NCI-H526 treated with DMSO at 0.1 percent for 48 hours (cell line): ENCODE measurements at places on chromosomes 2 and 18.
A peak's percentile ranks its signal among the peaks of the same experiment; 100 is the strongest.

GRCh38 chr2:218024871-218025270, 22.1 kb upstream of the TNS1 start:
- no peak for DNase-seq

GRCh38 chr18:49778826-49779465, 34.4 kb downstream of the ACAA2 start:
- no peak for DNase-seq

DNA sequence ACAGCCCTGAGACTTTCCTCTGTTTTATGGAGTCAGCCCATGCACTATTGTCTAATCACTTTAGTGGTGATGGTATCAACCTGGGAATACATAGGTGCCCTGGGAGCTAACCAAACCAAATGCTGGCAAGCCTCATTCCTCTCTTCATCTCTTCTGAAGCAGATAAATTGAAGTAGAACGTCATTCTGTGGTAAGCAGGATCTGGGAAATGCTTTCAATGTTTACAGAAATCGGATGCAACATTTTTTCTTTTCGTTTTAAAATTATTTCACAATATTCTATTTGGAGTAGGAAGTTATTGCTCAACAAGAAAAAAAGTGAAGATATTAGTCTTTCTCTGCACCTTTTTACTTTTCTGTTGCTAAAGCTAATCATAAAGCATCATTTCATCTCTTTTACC, 114.2 kb downstream of the RBMS1 start:
- no peak for DNase-seq

DNA sequence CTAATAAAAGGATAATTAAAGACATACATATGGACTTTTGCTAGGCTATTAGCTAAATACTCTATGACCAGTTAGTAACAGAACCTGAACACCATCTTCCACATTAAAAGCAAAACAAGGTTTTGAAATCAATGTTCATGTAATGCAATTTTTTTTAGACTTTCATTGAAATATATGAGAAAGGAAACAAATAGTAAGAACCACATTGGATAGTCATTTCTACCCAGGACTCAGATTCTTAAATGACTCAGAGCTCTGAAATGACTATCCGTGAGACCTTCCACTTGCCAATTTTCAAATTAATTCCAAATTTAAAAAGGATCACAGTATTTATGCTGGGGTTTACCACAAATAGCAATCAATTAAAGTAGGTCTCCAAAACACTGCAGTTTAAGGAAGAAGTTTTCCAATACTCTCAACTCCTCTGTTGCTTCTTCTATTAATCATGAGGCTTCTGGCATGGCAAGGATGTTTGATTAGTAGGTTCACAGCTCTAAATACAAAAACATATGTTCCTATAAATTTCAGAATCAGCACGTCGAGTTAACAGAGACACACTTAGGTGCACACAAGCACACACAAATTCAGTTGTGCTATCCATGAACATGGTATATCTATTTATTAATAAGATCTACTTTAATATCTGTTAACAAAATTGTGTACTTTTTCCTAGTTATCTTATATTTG, 841.0 kb downstream of the RNF144A start:
- no peak for DNase-seq

GRCh38 chr2:151669585-151670081, 64.6 kb downstream of the NEB start:
- DNase-seq: no peak

GRCh38 chr2:95730813-95731212, 139.0 kb downstream of the TRIM43 start:
- DNase-seq: no peak

DNA sequence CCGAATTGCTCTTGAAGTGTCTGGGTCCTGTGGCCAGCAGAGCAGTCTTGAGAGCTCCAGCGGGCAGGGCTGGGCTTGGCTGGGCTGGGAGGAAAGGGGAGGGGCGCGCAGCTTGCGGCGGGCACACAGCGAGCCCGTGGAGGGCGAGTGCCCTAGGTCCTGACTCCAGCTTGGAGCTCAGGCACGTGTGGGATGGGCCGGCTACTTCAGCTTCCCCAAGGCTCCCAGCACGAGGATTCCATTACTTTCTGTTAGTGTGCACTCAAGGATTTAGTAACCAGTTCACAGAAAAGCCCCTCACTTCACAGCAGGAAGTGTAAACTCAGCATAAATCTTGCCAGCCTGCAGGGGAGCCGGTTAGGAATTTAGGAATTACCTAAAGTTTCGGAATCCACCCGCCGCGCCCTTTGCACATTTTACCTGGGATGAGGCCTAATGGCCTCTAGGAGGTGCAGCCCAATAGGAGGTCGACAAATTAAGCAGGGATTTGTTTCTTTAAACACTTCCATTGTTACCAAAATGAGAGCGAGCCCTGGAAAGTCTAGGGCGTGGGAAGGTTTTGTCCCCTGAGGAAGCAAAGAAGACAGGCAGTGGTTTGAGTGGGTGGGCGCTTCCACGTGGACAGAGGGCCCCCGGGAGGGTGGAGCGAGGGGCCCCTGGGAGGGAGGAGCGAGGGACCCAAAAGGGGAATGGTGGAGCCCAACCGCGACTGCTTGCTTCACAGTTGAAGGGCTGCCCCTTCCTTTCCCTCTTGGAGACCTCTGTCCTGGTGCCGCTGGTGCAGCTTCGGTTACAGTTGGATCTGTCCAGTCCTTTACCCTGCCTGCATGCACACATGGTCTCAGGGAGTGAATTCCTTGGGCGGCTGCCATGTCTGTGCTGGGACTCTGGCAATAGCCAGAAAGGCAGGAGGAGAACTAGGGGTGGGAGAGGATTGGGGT, 93.3 kb downstream of the CTAGE1 start:
- no peak for DNase-seq

DNA sequence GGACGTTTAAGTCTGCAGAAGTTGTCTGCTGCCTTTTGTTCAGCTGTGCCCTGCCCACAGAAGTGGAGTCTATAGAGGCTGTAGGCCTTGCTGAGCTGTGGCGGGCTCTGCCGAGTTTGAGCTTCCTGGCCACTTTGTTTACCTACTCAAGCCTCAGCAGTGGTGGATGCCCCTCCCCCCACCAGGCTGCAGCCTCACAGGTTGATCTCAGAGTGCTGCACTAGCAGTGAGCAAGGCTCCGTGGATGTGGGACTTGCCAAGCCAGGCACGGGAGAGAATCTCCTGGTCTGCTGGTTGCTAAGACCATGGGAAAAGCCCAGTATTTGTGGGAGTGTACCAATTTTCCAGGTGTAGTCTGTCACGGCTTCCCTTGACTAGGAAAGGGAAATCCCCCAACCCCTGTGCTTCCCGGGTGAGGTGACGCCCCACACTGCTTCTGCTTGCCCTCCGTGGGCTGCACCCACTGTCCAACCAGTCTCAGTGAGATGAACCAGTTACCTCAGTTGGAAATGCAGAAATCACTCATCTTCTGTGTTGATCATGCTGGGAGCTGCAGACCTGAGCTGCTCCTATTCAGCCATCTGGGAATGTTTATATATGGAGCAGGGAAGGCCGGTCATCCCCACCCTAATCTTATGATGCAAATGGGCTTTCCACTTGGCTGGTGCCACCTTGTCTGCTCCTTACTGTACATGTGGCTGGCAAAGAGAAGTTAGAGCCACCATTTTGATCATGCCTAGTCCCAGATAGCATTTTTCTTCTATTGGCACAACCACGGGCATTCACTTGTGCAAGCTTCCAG, 156.9 kb upstream of the ITGA6 start:
- peak; percentile 70 for DNase-seq

- DNase-seq: no peak
These were observed 152.8 kb downstream of the INHBB start for GRCh38 chr2:120498576-120499394.

GRCh38 chr2:144466637-144467036, 53.3 kb downstream of the ZEB2 start:
- DNase-seq: no peak

DNA sequence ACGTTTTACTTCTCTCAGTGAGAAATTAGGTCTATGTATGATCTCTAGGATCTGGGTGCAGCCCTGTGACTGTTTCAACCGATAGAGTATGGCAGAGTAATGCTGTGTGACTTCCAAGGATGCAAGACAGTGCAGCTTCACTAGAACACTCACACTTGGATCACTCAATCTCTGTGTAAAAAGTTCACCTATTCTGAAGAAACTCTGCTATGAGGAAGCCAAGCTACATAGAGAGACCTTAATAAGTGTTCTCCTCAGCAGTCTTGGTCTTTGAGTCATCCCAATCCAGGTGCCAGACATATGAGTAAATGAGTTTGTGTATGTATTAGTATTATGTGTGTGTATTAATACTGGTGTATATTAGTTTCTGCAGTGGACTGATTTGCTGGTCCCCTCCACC, 335.0 kb downstream of the NR4A2 start:
- no peak for DNase-seq

GRCh38 chr2:109629867-109630266, 15.7 kb downstream of the SOWAHC start:
- DNase-seq: no peak

- no peak for DNase-seq
These were observed 226.1 kb upstream of the CCDC68 start for GRCh38 chr18:55185391-55185790.

DNA sequence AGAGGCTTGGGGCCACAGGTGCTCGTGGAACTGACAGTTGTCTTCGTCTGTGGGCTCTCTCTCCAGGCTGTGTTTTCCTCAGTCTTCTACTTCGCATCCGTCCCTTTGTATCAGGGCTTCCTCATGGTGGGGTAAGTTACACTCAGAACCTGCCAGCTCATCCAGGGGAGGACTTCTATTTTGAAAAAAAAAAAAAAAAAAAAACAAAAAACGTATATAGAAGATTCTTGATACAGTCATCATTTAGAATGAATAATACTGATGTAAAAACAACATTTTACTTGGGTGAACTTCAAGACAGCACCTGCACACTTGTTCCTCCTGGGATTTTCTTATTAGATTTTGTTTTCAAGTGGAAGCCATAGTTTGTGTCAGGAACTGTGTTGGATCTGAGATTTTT, 47.7 kb upstream of the NFATC1 start:
- DNase-seq: no peak

GRCh38 chr2:9789371-9789770, 53.9 kb upstream of the TAF1B start:
- no peak for DNase-seq

- no peak for DNase-seq
These were observed 54.4 kb downstream of the DOK6 start for GRCh38 chr18:69455125-69455524.

- no peak for DNase-seq
These were observed 44.2 kb downstream of the ZEB2 start for GRCh38 chr2:144475569-144476275.

- no peak for DNase-seq
These were observed 80.2 kb downstream of the NDUFA10 start for GRCh38 chr2:239944694-239945551.

GRCh38 chr2:201949181-201949926, 84.3 kb upstream of the FZD7 start:
- no peak for DNase-seq

DNA sequence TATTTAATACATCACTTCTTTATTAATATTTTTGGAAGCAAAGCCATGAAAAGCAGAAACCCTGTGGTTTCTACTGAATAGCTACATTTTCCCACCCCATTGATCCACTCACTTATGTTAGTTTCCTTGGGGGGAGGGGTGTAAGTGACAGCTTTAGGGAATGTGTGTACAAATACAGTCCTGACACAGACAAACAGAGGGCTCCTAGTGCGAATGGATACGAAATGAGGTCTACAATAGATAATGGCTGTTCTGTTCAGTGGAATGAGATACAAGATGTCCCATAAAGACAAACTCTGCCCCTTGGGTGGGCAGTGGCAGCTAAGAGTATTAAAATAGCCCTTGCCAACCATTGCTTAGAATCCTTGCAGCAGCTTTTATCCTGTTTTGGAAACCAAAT, 312.9 kb downstream of the NCKAP5 start:
- no peak for DNase-seq

DNA sequence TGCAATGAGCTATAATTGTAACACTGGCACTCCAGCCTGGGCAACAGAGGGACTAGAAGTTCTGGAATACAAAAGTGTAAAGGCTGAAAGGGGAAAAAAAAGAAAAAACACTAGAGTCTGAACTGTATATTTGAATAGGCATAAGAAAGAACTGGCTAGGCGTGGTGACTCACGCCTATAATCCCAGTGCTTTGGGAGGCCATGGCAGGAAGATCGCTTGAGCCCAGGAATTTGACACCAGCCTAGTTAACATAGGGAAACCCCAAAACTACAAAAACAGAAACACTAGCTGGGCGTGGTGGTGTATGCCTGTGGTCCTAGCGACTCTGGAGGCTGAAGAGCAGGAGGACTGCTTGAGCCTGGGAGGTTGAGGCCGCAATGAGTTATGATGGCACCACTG, 70.6 kb downstream of the SAP130 start:
- no peak for DNase-seq

DNA sequence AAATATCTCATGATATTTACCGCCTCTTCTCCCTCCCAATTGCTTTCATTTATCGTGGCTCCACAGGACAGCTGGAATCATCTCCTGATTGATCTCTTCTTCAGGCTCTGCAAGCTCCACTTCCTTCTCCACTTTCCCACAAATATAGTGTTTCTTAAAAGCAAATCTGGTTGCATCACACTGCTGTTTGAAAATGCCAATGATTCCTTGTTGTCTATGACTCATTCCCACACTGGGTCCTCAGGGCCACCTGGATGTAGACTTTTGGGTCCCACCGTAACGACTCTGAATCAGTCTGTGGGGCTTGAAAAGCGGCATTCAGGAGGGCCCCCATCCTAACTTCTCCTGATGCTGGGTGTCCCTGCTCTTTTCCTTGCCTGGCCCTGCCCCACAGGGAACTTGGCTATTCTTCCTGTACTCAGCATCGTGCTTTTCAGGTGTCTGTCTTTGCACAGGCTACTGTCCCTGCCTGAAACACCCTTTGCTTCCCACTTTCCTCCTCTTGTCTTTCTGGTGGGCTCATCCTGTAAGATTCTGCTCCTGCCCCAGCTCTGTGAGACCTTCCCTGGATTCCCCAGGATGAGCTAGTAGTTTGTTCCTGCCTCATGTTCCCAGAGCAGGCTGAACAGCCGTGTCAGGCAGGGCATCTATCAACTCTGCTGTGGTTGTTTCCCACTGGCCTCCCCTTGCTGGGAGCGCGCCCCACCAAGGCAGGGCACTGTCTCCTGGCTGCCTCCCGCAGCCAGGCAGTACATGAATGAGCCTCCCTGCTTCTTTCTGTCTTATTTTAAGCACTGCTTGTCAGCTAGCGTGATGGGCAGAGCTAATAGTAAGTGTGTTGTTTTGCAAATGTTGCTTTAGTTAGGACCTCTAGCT, 111.9 kb downstream of the KCTD1 start:
- no peak for DNase-seq

DNA sequence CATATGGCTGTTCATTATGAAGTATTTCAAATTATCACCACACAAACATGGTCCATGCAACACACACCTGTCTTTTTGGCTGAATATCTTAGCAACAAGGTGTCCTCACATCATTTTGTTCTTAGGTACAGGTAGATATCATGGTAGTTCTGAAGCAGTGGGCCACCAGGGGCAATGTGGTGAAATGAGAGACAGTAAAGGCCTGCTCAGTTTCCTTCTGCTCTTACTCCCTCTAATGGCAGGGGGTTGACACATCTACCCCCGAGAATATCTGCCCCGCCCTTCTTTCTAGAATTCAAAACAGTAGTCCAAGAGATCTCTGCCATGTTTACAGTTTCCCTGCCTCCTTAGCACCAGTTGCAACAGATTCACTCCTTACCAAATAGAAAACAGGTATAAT, 147.0 kb upstream of the KLHL14 start:
- peak; percentile 49 for DNase-seq

GRCh38 chr18:12883372-12883683, 709 bp downstream of the PTPN2 start:
- no peak for DNase-seq

- DNase-seq: no peak
These were observed 54.2 kb downstream of the SERTAD2 start for GRCh38 chr2:64599469-64599868.

- DNase-seq: no peak
These were observed 186.1 kb downstream of the INHBB start for GRCh38 chr2:120531863-120532600.

- DNase-seq: no peak
These were observed 10.4 kb downstream of the ARHGAP25 start for GRCh38 chr2:68745006-68745405.
